ENCODE measurements at places on chromosomes 5 and 9.

GRCh38 chr9:130254747-130255630, 10.6 kb upstream of the HMCN2 start:
- DNase-seq, result no peak

DNA sequence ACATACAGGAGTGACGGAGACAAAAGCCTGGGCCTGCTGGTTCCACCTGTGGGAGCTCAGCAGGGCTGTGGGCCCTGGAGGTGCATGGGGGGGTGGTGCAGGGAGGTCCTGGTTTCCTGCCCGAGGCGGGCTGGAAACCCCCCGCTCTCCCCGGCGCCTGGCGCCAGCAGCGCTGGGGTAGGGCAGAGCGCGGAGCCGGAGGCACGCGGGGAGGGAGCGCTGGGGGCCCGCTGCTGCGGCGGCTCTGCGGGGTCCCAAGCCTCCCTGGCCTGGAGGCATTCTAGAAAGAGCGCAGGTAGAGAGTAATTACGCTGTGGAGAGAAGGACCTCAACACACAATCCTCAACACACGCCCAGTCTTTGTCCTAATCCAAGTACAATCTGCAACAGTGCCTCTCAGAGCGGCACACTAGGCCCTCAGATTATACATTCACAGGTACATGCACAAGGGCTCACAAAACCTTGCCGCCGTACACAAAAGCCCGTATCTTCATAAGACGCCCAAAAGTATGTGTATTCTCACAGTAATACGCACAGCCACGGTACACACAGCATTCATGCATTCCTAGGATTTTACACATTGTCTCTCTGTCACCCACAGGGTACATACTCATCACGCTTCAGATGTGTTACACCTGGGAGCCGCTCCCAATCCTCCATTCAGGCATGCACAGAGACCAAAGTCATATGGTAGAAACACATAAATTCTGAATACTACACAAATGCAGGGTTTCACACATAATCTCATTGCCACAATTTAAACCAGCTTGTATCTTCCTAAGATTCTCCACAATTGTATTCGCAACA, 2.1 kb upstream of the HAND1 start:
- no peak for DNase-seq

DNA sequence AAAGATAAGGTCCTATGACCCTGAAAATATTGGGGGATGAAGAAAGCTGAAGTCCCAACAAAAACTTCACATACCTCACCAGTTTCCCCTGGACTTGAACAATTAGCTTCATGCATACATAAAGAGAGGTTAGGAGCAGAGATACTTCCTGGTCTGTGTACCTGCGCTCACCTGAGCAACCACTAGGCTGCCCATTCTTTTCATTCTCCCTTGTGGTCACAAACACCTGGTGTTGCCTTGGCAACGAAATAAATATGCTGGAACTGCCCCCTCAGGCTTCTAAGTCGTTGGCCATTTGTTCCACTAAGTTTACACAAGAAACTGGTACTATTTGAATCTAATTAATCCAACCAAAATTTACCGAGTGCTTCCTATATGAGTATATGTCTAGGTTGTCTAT, 18.1 kb downstream of the OTP start:
- no peak for DNase-seq

DNA sequence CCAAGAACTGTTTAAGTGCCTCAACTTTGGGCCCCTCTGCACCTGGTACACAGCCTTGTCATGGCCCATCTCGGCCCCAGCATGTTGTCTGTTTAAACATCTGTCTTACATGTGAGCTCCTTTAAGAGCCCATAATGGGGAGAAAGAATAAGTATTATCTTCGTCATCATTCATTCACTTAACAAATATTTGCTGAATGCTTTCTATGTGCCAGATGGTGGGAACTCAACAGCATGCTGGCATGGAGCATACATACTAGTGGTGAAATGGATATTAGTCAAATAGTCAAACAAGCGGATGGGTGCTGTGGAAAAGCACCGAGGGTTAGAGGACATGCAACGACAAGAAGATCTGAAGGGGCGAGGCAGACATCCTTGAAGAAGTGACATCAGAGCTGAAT, 54.5 kb downstream of the GABBR2 start:
- no peak for DNase-seq

All from T-helper 17 cell (primary cell).